ENCODE measurements at places on chromosomes 2 and 18. TPM values are rescaled to one million over a fixed set of nuclear protein-coding genes. Genes with fewer than 3 reads are reported as not detected.

DNA sequence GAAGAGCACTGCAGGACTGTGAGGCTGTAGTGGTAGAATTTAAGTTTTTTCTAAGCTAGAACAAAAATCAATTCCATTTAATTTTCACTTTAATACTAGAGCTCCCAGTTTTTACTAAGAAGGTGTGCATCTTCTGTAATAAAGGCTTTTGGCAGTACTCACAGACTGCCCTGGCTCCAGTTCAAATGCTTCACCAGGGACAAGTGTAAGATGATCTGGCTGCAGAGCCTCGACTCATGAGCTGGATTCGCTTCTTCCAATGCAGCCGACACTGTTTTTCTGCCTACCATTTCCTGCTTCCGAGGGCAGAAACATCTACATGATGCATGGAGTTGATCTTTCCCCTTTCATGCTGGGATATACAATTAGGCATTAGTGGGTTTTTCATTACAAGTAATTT, 87.0 kb downstream of the FARSB start:
- no peaks in the 10 kb centered on the region for H3K27me3 ChIP-seq
- peaks cover 16% of the 10 kb centered on the region for H3K36me3 ChIP-seq
- no peaks in the 10 kb centered on the region for H3K4me1 ChIP-seq
- H3K4me3 ChIP-seq: no peak overlapping the region

TUBA4B gene
- not detected for total RNA-seq

SH2D6 gene
- total RNA-seq: not detected

- no peak for DNase-seq
- no peaks in the 10 kb centered on the region for H3K36me3 ChIP-seq
- H3K27ac ChIP-seq: no peak overlapping the region
- H3K4me3 ChIP-seq: no peak overlapping the region
- H3K27me3 ChIP-seq: no peaks in the 10 kb centered on the region
Observed at GRCh38 chr18:3401669-3402620, 48.0 kb upstream of the TGIF1 start.

GRCh38 chr18:67132919-67133318, 383.6 kb downstream of the DSEL start:
- DNase-seq: no peak
- no peaks in the 10 kb centered on the region for H3K36me3 ChIP-seq
- no peaks in the 10 kb centered on the region for H3K27me3 ChIP-seq
- no peak overlapping the region for H3K27ac ChIP-seq
- no peak overlapping the region for H3K4me3 ChIP-seq

DNA sequence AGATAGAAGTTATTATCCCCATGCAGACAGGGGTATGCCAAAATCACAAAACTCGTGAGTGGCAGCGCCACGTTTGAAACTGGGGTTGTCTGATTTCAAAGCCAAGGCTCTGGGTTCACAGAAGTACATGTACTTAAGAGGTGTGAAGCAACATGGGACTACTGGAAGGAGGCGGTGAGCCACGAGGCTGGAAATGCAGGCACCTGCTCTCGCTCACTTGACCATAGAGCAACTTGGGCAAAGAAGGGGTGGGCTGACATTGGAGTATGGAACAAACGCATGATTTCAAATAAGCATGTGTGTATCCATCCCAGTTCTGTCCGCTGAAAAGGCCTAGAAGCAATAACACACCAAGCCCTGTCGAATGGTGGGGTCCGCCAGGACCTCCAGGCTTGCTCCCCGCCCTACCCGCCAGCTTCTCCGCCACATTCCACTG, 593 bp upstream of the ACTR2 start:
- no peak for DNase-seq
- no peaks in the 10 kb centered on the region for H3K27me3 ChIP-seq
- H3K36me3 ChIP-seq: peaks cover 9% of the 10 kb centered on the region
- peaks cover 33% of the 10 kb centered on the region for H3K4me1 ChIP-seq

CHRNG gene
- total RNA-seq: not detected

SULT1C3 gene
- total RNA-seq: not detected

APCDD1 gene
- total RNA-seq: not detected

CMPK2 gene
- 6.5 TPM for total RNA-seq

GRCh38 chr18:13587001-13587400, 139.4 kb downstream of the FAM210A start:
- peaks cover 31% of the 10 kb centered on the region for H3K4me1 ChIP-seq
- no peaks in the 10 kb centered on the region for H3K27me3 ChIP-seq
- peaks cover 5% of the 10 kb centered on the region for H3K36me3 ChIP-seq
- no peak overlapping the region for H3K27ac ChIP-seq

DNA sequence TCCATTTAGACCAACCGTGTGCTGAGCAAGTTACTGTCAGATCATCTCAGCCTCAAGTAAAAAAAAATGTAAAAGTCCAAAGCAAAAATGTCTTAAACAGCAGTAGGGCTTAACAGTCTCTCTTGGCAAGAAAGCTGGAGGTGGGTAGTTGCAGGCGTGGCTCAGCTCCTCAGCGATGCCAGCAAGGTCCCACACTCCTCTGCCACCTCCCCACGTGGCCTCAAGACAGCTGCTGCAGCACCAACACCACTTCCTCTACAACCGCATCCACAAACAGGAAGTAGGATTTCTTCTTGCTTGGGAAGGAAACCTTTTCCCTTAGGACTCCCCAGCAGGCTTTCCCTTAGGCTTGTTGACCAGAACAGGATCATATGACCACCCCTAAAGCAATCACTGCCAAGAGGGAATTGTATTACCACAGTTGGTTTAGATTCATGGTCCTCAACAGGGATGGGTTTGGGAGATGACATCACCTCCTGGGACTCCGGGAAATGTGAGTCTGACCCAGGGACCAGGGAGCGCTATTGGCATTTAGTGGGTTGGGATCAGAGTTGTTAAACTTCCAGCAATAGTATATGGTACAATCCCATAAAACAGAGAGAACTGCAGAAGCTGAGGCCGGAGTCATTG, 97.1 kb downstream of the MAPK4 start:
- no peak overlapping the region for H3K27ac ChIP-seq
- no peaks in the 10 kb centered on the region for H3K36me3 ChIP-seq
- DNase-seq: no peak

- H3K36me3 ChIP-seq: no peaks in the 10 kb centered on the region
- DNase-seq: no peak
- H3K4me3 ChIP-seq: no peak overlapping the region
- no peak overlapping the region for H3K27ac ChIP-seq
- no peaks in the 10 kb centered on the region for H3K27me3 ChIP-seq
Observed at GRCh38 chr18:8744038-8744437, 38.7 kb downstream of the MTCL1 start.

NT5DC4 gene
- not detected for total RNA-seq

GRCh38 chr18:79754831-79755351, 42.8 kb upstream of the KCNG2 start:
- H3K27me3 ChIP-seq: no peaks in the 10 kb centered on the region
- H3K27ac ChIP-seq: no peak overlapping the region
- no peak overlapping the region for H3K4me3 ChIP-seq
- H3K36me3 ChIP-seq: peaks cover 34% of the 10 kb centered on the region
- DNase-seq: no peak

DIPK1C gene
- total RNA-seq: not detected

DNA sequence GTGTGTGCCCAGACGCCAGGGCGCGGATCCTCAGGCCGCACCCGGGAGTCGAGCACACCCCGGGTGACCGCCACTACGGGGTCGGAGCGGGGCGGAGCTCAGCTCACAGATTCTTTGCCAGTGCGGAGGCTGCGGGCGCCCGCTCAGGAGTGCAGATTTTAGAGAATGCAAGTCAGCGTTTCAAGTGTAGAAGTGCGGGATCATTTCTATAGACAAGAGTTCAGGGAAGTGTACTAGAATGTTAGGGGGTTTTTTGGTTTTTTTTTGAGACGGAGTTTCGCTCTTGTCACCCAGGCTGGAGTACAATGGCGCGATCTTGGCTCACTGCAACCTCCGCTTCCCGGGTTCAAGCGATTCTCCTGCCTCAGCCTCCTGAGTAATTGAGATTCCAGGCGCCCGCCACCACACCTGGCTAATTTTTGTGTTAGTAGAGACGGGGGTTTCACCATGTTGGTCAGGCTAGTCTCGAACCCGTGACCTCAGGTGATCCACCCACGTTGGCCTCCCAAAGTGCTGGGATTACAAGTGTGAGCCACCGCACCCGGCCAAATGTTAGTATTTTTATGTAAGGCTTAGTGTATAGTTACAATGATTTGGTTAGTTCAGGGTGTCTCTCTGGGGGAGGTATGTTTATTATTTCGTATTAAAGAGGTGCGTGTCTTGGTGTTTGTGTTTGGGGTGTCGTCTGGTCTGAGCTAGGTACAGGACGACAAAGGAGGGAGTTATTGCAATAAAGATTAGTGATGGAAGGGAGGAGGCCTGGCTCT, 619 bp upstream of the FAM168B start:
- peak overlapping the region; percentile 90 for H3K27ac ChIP-seq
- H3K27me3 ChIP-seq: no peaks in the 10 kb centered on the region
- peak overlapping the region; percentile 82 for H3K4me3 ChIP-seq
- H3K36me3 ChIP-seq: peaks cover 3% of the 10 kb centered on the region
- DNase-seq: no peak

SERPINB11 gene
- not detected for total RNA-seq

LDLRAD4 gene
- total RNA-seq: 52.7 TPM

FHOD3 gene
- total RNA-seq: not detected

DNA sequence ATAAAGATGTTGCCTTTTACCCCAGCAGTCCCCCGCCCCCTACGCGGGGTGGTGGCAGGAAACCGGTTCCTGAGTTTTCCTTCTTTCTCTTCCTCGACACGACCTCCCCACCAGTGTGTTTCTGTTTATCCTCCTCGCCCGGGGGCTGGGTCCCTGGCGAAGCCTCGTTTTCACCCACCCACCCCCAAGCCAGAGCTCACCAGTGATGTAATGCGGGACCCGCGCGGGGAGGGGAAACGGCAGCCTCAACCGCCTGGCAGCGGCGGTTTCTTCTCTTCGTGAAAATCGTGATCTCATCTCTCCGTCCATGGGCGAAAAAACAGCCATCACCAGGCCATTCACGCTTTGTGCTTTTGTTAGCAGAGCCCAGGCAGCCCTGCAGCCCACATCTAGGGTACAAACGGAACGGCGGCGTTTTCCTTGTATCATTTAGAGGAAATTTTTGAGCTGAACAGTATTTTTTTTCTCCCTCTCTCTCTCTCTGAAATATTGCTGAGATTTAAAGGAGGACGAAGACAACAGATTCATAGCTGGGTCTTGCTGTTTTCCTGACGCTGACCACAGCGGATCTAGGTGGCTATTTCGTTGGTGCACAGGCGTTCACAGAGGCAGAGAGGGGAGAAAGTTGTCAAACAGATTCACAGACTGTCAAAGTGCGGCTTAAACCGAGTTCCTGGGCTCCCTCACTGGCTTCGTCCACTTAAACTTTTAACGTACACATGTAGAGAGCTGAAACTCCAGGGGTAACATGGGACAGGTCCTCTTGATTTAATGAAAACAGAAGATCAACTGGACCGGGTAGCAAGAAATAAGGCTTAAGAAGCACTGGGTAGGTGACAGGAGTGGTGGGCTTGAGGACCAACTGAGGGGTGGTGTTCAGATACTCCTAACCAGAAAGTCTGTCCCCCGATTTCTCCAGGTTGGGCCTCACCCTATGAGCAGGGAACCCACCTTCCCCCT, 21.9 kb upstream of the PAX3 start:
- H3K27me3 ChIP-seq: peaks cover 42% of the 10 kb centered on the region
- H3K4me1 ChIP-seq: peaks cover 12% of the 10 kb centered on the region
- no peak for DNase-seq
- H3K27ac ChIP-seq: no peak overlapping the region
- H3K36me3 ChIP-seq: no peaks in the 10 kb centered on the region
- H3K4me3 ChIP-seq: peak overlapping the region; percentile 32

GRCh38 chr2:63124850-63125249, 74.2 kb downstream of the OTX1 start:
- no peaks in the 10 kb centered on the region for H3K4me1 ChIP-seq
- no peak overlapping the region for H3K4me3 ChIP-seq
- H3K27ac ChIP-seq: no peak overlapping the region
- H3K36me3 ChIP-seq: no peaks in the 10 kb centered on the region
